ENCODE measurements at places on chromosomes 5 and 9.

- no peak for DNase-seq
Observed at GRCh38 chr5:16916262-16916878, 19.7 kb downstream of the MYO10 start.

DNA sequence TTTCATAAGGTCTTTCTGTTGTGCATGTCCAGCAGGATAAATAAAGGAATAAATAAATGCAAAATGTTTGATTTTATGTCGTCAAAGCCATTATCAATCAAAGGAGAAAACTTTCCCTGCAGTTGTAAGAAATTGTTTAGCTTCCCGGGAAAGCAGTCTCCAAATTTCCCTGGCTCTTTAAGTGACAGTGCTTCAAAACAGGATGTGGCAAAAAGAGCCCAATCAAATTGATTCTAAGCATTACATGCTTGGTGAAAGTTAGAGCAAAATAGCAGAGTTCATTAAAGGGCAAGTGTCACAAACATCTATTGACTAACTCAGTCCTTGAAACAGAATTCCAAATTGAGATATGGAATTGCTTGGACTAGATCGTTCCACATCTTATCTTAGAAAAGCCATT, 704.1 kb downstream of the PRELID2 start:
- DNase-seq: no peak

DNA sequence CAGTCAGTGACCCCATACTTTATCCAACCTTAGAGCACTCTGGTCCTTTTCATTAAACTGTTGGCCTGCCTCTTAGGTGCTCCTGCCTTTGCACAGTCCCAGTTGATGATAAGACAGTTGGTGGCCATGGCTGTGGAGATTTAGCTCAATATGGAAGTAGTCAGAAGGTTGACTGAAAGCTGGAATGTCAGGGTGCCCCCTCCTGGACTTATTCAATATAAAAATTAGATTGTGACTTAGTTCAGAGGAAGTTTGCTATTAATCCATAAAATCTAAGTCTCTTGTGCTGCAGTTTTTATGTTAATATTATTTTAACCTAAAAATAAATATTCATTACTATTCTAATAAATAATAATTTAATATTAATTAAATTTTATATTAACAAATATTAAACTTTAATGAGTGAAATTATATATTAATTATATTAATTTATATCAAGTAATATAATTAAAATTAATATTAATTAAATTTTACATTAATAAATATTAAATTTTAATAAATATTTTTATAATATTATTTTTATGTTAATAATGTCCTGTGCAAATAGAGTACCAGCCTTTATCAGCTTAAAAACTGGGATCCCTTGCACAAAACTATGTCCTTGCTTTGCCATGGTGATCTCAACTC, 77.7 kb upstream of the ADAMTSL1 start:
- no peak for DNase-seq

DNA sequence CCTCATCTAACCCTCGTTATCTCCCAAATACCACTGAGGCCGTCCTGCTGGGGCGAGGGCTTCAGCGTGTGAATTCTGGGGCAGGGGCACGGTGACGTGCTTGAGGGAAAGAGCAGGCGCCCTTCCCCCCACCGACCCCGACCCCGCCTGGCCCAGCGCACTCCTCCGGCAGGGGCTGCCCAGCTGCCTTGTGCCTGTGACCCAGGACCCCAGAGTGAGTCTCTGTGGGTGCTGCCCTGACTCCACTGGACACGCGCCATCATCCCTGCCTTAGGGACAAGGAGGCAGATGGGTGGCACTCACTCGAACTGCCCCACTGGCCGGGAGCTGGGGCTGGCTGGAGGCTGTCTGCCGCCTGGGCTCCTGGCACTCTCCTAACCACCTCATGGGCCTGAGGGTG, 136.2 kb upstream of the LPCAT1 start:
- no peak for DNase-seq

- no peak for DNase-seq
Observed at GRCh38 chr5:10673017-10673389, 88.0 kb downstream of the DAP start.

GRCh38 chr5:66867618-66868322, 271.6 kb downstream of the MAST4 start:
- DNase-seq: no peak

DNA sequence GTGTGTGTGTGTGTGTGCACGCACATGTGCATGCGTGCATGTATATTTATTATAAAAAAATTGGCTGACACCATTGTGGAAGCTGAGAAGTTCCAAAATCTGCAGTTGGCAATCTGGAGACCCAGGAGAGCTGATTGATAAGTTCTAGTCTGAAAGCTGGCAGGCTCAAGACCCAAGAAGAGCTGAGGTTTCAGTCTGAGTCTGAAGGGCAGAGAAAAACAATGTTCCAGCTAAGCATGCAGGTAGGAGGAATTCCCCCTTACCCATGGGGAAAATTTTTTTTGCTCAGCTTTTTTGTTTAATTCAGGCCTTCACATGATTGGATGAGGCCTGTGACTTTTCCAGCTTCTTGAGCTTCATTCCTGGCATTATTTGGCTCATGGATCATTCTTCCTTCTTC, 31.2 kb upstream of the ACTBL2 start:
- no peak for DNase-seq

- no peak for DNase-seq
Observed at GRCh38 chr5:127585661-127586060, 63.2 kb upstream of the CTXN3 start.

- DNase-seq: no peak
Observed at GRCh38 chr9:116327701-116328405, 174.3 kb downstream of the PAPPA start.

DNA sequence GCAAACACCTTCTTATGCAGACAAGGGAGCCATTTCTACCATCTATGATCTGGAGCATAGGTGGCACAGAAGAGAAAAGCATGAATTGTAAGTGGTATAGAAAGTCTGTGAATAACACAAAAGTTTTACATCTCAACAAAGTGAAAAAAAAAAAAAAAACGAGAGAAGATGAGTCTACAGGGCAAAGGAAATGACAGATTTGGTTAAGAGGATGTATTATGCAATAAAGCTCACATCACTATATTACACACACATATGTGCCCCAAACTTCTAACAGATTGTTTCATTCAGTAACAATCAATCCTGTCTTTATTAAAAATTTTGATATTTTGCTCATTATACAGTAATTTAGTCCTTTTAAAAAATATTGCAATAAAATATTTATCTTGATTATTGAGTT, 49.8 kb downstream of the CERT1 start:
- DNase-seq: no peak

DNA sequence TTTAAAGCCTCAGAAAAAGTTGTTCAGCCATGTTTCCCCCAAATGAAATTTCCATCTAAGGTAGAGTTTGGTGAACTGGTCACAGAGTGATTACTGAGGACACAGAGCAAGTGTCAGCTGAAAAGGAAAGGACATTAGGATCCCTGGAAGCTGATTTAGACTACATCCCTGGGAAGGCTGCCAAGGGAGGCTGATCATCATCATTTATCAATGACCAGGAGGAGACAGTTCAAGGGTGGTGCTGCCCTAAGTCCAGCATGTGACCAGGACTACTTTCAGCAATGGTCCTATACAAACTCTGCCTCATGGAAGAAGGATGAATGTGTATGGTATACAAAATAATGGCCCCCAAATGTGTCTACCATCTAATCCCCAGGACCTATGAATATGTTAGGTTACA, 120.6 kb downstream of the PIK3R1 start:
- DNase-seq: no peak

GRCh38 chr5:97694091-97694490, 511.0 kb upstream of the RIOK2 start:
- DNase-seq: no peak

GRCh38 chr9:7676609-7677156, 122.9 kb downstream of the DMAC1 start:
- no peak for DNase-seq

DNA sequence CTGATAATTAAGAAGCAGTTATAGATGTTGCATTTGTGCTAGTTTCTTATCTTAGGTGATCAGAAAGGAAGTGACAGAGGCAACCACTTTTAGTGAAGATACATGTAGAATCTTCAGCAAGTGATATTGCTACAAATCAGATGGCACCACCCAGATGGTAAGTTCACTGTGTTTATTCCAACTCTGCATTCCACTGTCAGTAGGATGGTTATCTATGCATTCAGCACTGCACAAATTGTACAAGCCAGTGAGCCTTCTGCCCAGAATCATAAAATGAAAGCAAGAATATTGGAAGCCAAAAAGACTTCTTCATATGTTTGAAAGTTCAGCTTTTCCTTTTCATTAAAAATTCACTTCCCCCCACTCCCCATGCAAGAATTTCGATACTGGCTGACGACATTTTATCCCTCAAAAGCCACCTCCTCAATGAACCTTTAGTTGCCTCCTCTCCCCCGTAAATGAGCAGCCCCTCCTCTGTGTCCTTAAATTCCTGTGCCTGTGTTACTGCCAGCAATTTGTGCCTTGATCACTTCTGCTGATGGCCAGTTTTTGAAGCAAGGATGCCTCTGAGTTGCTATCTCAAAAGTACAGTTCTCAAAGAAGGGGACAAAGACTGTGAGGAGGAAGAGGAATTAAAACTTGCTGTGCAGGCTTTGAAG, 91.6 kb downstream of the ZSWIM6 start:
- DNase-seq: no peak

DNA sequence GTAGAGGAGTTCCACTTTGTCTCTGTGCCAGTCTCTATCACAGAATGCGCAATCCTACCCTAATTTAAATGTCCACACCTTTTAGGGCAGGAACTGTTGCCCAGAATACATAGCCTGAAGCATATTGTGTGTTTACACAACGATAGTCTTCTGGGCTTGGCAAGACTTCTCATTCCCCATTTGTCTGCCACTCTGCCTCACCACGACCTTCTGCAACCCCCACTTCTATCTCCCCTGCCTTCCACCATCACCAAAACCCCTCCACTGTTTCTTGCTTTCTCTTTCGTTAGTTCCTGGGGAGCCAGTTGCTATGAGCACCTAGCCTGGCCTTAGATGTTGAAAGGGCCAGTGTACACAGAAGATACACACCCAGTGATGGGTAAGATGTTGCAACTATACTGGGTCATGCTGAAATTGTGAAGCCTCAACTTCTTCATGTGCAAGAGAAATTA, 883 bp upstream of the RNF145 start:
- no peak for DNase-seq

DNA sequence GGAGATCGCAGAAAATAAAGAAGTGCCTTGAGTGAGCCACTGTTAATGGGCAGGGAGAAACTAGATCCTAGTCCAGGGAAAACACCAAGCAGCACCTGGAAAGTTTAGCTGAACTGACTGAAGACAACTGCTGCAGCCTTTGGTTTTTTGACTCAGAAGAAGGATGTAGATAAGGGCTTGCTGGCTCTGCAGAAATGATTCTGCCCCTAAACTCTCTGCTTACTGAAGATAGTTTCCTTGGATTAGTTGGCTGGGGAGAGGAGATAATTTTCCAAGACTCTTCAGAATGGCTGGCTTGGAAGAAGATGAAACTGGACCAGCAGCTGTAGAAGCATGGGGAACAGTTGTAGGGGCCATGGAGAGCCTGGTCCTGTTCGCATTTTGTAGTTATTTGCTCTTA, 471.8 kb downstream of the KDM4C start:
- DNase-seq: no peak

DNA sequence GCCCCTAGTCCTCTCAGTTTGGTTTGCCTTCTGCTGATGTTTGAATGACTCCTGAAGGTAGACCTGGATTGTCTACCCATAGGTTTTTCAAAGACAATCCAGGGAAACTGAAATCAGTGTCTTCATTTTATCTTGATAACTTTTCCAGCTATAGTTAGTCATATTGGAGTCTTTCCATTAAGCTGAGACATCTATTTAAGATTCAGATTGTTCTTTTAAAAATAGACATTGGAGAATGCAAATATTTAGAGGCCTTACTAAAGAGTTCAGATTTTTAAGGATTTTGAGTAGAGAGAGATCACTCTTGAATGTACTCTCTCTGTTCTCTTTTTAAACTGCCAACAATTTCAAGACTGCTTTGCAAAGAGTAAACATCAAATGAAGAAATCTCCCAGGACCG, 69.1 kb downstream of the GDNF start:
- no peak for DNase-seq

DNA sequence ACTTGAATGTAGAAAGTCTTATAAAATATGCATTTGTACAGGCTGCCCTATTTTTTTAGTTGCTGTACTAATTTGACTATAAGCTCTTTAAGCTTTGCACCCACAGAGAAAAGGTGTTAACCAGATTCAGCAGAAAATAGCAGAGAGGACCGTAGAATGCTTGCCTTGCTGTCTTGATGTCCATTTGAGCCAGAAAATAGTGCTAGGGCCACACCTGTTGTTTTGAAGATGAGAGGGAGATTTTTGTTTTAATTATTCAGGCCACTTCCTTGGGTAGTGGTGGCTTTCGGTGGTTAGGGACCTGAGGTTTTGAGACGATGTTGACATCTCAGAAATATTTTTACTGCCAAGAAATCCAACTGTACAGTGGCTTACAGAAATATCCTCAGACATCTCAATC, 196.0 kb downstream of the SPATA31D1 start:
- no peak for DNase-seq

- no peak for DNase-seq
Observed at GRCh38 chr5:94901191-94901979, 282.9 kb downstream of the SLF1 start.

- DNase-seq: no peak
Observed at GRCh38 chr9:6543204-6543603, 102.3 kb downstream of the GLDC start.

DNA sequence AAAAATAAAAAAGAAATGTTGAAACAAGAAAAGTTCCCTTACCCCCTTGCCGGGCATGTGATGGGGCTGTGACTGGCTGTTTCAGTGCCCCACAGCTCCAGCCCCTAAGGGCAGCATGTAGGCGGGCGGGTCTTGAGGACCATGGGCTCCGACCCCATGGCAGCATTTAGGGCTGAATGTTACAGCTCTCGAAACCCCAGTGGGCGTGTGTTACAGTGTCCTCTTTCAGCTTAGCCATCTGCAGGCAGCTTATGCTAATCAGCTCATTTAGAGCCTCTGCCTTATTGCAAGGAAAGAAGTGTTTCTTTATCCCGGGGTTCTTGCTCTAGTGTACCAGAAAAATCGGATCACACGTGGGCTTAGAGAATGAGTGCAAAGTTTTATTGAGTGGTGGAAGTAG, 497.4 kb upstream of the CYLC2 start:
- no peak for DNase-seq

GRCh38 chr5:172142709-172143215, 45.3 kb downstream of the STK10 start:
- no peak for DNase-seq

GRCh38 chr9:107489144-107489673, 360 bp downstream of the KLF4 start:
- DNase-seq: no peak

- no peak for DNase-seq
Observed at GRCh38 chr9:133701981-133702797, 36.0 kb downstream of the SARDH start.

DNA sequence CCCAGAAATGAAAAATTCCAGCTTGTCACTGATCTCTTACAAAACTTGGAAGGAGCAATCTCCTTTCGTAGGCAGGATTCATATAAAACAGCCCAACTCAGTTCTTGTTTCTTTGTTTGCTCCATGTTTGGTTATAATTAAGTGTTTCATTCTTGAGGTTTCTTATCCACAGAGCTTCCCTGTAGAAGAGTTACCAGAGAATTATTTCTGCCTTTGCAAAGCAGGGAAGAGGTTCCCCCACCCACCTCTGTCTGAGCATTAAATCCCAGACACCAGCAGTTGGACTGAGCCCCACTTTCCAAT, 34.1 kb upstream of the RAI14 start:
- no peak for DNase-seq

- DNase-seq: no peak
Observed at GRCh38 chr5:163963881-163964280, 458.5 kb downstream of the MAT2B start.

GRCh38 chr5:127392762-127393161, 102.2 kb downstream of the MEGF10 start:
- DNase-seq: no peak

GRCh38 chr9:124264823-124265233, 7.1 kb downstream of the NEK6 start:
- no peak for DNase-seq
